Kidney (tissue), 22 donors: ENCODE measurements at places on chromosomes 2 and 18.

DNA sequence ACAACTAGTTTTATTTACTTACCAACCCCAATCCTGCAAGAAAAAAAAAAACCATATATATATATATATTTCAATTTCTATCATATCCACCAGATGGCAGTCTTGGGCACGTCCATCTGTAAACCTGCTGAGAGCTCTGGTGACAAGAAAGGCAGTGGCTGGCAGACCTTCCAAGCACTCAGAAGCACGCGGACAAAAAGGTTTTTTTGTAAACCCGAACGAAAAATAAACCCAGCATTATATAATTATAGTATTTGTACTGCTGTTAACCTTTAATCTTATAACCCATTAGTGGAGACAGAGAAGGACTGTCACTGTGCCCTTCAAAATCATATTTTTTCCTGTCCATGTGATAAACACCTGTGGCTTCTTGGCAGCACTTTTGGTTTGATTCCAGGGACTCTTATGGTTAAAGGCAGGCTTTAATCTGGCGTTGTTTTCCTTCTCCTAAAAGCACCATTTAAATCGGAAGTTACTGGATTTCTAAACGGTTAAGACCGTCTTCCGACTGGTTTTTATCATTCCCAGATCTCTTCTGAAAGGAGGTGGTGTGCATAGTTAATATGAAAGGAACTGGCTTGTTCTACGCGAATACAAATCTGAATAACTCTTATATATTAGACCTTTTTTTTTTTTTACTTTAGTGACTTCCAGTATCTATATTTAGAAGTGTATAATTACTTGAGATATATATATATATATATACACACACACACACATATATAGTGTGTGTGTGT is 31.0 kb upstream of the SLC3A1 start:
- DNase-seq, result peak; percentile 91

DNA sequence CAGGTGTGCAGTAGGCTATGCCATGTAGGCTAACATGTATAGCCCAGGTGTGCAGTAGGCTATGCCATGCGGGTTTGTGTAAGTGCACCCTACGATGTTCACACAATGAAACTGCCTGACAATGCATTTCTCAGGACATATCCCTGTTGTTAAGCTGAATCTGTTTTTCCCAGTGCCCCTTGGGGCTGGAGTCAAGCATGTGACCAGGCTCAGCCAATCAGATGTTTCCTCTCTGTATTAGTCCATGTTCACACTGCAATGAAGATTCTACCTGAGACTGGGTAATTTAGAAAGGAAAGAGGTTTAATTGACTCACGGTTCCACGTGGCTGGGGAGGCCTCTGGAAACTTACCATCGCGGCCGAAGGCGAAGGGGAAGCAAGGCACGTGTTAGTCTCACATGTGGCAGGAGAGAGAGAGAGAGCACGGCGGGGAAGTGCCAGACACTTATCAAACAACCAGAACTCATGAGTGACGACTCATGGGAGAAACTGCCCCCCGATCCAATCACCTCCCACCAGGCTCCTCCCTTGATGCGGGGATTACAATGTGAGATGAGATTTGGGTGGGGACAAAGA is 24.2 kb downstream of the ITM2C start:
- peak; percentile 23 for DNase-seq

GRCh38 chr2:222568865-222569264 is 87.0 kb downstream of the FARSB start:
- DNase-seq, result no peak

GRCh38 chr2:127942002-127942401 is 56.2 kb upstream of the AMMECR1L start:
- DNase-seq, result no peak

GRCh38 chr2:38557217-38557616 is 45.5 kb downstream of the HNRNPLL start:
- DNase-seq, result no peak

DNA sequence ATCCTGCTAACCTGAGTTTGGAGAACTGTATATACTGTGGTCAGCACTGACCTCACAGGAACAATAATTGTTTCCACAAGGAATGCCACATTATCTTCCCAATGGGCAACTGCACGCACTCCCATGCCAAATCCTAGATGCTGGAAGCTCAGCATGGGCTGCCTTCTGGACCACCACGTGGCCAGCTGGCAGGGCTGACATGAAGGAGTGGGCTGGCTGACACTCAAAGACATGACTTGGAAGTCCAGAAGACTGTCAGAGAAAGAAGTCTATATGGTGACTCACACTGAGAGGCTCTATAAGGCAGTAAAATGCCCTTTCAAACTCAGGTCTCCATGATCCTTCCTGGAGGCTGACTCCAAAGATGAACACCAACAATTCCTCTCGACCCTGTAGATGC is 98.4 kb upstream of the RNF152 start:
- DNase-seq, result no peak

- no peak for DNase-seq
These were observed 122.5 kb downstream of the PRPF40A start for GRCh38 chr2:152594792-152595191.

GRCh38 chr18:1292167-1292566 is 387.5 kb downstream of the ADCYAP1 start:
- no peak for DNase-seq

GRCh38 chr18:9526458-9526857 is 51.1 kb downstream of the RALBP1 start:
- no peak for DNase-seq

- no peak for DNase-seq
These were observed 58.5 kb downstream of the ACOXL start for GRCh38 chr2:110790907-110791306.

DNA sequence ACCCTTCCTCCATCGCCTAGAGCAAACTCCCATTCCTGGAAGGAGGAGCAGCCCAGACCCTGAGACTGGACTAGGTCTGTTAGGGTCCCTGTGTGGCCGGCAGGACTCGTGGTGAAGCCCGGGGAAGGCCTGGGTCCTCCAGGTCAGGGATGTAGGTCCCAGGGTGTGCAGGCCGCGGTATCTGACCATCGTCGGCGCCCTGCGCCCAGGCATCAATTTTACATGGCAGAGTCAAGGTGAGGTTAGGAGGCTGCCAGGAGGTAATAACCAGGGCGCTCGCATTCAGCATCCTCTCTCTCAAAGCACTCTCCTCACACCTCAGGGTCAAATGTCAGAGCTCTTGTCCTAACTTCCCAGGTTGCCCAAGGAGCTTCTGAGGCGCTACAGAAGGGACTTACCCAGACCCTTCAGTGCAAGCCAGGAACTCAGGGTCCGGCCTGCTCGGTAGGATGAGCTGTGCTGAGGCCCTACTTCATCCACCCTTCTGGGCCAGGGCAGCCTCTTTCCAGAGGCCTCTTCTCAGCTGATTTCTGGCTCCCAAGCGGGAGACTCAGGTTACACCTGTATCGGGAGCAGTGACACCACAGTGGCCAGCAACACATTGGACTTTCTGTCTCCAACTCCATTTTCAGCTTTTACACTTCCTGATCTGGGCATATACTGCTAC is 628 bp downstream of the SH2D6 start:
- DNase-seq, result no peak

DNA sequence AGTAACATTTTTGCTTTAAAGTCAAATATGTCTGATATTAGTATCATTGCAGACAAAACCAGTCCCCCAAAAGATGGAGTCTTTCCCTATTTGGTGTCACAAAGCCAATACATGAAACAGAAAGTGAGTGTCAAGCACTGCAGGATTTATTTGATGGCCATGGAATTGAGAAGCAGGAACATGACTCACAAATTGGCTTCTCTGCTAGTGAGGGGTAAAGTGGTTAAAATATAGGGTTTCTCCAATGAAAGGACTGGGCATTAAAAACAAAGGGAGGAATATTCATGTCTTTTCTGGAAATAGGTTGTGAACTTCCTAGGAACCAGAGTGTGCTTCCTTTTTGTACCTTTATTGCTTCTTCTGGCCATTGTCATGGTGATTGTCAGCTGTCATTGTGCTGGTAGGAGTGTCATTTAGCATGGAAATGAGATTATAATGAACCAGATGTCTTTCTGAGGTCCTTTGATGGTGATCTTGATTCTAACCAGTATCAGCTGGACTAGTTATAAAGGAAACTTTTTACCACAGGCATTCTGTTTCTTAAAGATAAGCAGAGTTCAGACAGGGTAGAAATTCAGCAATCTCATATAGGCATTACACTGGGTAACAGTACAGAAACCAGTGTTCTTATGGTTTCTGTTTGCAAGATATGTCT is 4.1 kb downstream of the REG1B start:
- DNase-seq, result no peak

- no peak for DNase-seq
These were observed 20.8 kb upstream of the MGAT5 start for GRCh38 chr2:134232868-134233727.

DNA sequence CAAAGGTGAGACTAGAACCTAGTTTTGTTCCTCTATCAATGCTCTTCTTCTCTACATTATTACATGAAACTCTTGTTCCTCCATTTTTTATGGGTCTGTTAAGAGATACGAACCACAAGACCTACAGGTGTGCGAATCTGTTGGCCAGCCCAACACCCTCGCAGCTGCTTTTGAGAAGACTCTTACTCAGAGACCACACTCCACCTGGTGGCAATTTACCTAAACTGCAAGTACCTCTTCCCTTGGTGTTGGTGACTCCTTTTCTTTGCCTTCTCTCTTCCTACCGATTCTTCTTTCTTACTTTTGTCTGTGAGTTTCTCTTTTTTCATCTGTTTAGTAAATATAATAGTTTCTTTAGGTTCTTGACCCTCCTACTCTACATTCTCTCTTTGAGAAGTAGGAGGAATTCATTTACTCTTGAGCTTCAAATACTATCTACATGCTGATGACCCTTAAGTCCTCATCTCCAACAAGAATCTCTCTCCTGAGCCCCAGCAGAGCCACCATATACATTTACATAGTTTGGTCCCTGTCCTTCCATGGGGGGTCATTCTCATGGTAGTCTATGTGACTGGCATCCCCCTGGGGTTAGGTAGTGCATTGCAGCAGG is 81.8 kb upstream of the GAREM1 start:
- no peak for DNase-seq

DNA sequence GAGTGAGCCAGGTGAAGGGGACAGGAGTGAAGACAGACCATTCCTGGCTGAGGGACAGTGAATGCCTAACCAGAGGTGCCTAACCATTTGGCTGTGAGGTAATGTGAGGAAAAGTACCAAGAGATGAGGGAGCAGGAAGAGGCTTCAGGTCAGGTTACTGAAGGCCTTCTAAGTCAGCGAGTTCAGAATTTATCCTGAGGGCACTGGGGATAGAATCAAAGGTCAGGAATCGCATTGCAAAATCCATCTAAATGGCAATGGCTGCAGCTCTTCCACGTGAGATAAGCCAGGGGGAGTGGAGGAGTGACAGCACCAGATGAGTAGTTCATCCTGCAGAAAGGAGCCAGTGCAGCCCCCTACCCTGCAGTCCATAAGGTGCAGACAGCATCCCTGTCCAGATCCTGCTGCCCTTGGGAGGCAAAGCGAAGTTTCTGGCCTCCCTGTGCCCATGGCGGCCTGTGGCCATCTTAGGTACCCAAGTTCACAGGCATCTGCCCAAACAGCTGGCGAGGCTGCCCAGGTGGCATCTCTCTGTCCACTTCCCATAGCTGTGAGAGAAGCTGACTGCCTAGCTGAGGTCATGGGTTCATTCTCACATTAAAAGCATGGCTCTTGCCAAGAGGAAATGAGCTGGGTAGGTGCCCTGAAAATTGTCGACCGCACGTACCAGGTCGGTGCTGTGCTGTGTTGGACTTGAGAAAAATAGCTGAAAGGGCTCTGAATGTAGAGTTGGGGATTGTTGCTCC is 49.5 kb downstream of the CYP27C1 start:
- DNase-seq, result no peak

- DNase-seq, result no peak
These were observed 3.8 kb upstream of the CDKL4 start for GRCh38 chr2:39247512-39248043.

DNA sequence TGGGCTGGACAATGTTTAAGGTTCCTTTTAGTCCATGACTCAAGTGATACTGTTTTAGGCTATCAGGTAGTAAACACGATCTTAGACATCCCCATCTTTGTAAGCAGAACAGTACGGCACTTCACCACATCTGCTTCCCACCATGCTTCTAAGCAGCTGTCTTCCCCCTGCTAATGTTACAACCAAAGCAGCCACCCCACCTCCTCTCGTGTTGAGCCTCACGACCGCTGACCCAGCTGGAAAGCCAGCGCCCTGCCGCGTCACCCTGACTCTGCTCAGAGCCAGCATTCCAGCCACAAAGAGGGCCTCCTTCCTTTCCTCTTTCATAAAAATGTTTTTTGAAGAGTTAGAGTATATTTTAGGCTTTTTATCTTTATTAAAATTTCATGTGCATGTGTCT is 9.4 kb downstream of the MTERF4 start:
- DNase-seq, result no peak

DNA sequence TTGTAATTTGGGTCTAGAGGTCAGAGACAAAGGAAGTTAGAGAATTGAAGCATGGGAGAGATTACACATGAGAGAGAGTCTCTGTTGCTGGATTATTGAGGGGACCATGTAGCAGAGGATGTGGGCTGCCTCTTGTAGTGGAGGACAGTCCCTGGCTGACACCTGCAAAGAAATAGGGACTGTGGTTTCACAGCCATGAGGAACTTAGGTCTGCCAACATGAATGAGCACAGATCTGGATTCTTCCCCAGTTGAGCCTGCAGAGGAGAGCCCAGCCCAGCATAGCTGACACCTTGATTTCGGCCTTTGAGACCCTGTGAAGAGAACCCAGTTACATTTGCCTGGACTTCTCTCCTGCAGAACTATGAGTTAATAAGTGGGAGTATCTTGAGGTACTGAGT is 179.5 kb upstream of the TWIST2 start:
- no peak for DNase-seq

- DNase-seq, result no peak
These were observed 81.4 kb upstream of the GCFC2 start for GRCh38 chr2:75792146-75792545.

DNA sequence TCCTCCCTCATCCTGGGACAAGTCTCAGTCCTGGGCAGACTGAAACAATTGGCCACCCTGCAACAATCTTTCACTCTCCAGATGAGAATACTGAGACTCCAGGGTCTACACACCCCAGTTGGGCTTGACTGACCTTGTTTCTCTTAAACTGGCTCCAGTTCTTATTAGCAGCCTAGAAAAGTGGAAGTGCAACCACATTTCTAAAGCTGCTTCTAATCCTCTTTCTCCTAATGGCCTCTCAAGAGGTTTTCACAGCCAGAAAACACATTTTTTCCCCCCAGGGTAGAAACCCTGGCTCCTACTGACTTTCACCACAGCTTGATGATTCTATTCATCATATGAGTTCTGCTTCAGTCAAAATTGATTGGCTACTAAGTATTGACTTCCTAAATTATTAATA is 45.8 kb downstream of the SLC4A5 start:
- DNase-seq, result no peak

DNA sequence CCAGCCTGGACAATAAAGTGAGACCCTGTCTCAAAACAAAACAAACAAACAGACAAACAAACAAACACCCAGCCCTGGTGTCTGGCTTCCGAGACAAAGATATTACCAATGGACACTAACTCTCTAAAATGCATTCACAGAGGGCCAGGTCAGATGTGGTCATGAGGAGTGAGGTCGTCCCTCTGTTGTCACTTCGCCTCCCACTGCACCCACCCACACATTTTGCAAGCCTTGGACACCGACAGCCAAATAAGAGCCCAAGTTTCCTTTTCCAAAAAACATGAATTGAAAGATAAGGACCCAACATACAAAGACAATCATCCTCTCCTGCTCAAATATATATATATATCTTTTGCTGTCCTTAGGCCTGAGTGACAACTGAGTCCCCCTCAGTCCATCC is 319.9 kb downstream of the TSN start:
- no peak for DNase-seq
